ENCODE measurements at places on chromosomes 5 and 9.

- no peak for DNase-seq
Measured at GRCh38 chr5:87867281-87867680, 401.4 kb downstream of the TMEM161B start.

- DNase-seq = peak; percentile 75
Measured at GRCh38 chr5:128213340-128213739, 129.8 kb downstream of the SLC12A2 start.

- peak; percentile 83 for DNase-seq
Measured at GRCh38 chr9:108534741-108535140, 321.0 kb downstream of the ACTL7B start.

DNA sequence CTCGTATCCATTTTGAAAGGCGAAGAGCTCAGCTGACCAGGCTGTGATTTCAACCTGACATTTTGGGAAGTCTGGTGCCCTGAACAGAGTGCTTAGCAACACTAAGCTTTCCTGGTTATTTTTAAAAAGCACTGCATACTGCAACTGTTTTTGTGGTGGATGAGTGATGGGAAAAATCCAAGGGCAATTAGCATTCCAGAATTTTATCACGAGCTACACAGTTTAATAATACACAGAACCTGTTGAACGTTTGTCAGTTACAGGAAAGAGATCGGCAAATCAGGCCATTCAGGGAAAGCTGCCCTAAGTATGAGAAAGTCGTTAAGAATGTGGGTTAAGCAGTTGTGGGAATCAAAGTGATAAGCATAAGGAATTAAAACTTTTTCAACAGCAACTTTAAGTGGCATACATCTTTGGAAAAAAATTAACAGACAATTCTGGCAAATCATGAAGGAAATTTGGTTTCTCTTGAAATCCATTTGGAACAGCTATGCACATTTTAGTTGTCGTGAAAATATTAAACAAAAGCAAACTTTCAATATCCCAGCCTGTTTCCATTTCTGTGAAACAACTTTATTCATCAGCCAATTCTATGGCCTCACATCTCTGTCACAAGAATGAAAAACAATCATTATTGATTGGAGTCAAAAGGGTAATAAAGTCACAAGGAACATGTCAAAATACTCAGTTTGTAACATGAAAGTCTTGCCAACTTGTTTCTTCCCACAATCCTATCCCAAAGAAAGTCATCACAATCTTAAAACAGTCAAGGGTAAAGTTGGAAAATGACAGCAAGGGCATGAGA is 25.7 kb downstream of the PUM3 start:
- DNase-seq = peak; percentile 57

GRCh38 chr9:120898396-120898795 is 21.4 kb upstream of the PHF19 start:
- no peak for DNase-seq

DNA sequence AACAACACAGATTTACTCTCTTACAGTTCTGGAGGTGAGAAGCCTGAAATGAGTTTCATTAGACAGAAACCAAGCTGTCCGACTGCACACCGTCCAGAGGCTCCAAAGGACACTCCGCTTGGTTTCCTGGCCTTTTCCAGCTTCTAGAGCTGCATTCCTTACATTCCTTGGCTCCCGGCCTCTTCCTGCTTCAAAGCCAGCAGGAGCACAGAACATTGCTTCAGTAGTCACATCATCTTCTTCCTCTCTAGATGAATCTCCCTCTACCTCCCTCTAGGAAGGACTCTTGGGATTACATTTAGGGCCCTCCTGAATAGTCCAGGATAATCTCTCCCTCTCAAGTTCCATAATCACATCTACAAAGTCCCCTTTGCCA is 213.3 kb downstream of the CDK5RAP2 start:
- DNase-seq = peak; percentile 86

- DNase-seq = peak; percentile 27
Measured at GRCh38 chr5:15598294-15598902, 98.4 kb downstream of the FBXL7 start.

GRCh38 chr5:138869763-138870500 is 5.2 kb downstream of the LRRTM2 start:
- DNase-seq = peak; percentile 62

- DNase-seq = no peak
Measured at GRCh38 chr9:96075757-96076156, 200.3 kb downstream of the ERCC6L2 start.

- DNase-seq = no peak
Measured at GRCh38 chr5:172674155-172674554, 33.1 kb downstream of the NEURL1B start.

Data from iris pigment epithelial cell (primary cell).